ENCODE measurements at places on chromosomes 7 and 10. TPM values are rescaled to one million over a fixed set of nuclear protein-coding genes. Genes with fewer than 3 reads are reported as not detected.
A peak's percentile ranks its signal among the peaks of the same experiment; 100 is the strongest.

GRCh38 chr7:107939573-107940489 is 48.8 kb downstream of the DLD start:
- peak; percentile 90 for DNase-seq

- DNase-seq = no peak
Measured at GRCh38 chr10:93408783-93409182, 73.4 kb downstream of the MYOF start.

DNA sequence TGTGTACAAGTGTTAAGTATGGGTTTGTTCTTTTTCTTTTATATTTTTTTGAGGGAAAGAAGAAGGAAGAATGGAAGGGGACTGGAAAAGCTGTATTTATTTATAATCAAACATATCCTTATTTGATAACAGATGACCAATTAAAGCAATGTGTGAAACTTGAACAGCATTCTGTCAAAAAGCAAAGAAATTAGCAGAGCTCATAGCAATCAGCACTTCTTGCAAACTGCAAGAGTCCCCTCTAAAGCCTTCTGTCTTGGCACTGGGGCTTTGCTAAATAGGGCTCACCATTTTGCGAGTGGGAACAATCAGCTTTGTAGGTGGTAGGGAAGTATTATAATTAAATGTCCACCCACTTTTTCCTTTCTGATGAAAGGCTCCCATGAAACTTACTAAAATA is 164.9 kb upstream of the LRRTM3 start:
- no peak for DNase-seq

DNA sequence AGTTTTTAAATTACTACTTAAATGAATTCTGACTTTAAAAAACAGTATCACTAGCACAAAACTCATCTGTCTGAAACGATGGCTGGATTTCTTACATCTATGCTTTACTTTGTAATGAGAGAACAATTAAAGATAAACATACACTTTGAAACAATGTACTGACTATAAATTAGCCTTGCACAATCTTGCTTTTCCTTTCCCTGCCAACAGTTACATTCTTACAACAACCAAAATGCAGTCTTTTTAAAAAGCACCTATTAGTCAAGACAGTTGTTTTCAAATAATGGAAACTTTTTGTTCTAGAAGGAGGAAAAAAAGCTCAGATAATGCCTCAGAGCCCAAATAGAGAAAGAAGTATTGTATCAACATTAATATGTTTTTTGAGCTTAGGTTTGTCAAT is 153.3 kb downstream of the ELMO1 start:
- DNase-seq = no peak

- no peak for DNase-seq
Measured at GRCh38 chr7:111744501-111745155, 182.3 kb upstream of the IMMP2L start.

- DNase-seq = no peak
Measured at GRCh38 chr10:84138478-84139125, 707 bp upstream of the GHITM start.

DNA sequence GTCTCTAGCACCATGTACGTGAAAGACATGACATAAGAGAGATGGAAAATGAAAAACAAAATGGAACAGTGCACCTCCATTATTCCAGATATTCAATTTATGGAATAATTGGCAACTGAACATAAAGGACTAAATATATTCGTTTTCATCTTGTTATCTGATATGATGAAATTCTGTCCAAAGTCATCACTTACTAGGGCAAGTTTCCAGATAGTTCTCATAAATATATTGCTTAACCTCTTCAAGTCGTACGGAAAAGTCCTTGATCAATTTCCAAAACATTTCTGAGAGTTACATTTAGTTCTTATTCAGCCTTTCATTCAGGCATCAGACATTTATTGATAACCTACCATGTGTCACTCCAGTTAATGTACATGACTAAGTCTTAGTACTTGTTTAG is 185.2 kb downstream of the HGF start:
- DNase-seq = no peak

DNA sequence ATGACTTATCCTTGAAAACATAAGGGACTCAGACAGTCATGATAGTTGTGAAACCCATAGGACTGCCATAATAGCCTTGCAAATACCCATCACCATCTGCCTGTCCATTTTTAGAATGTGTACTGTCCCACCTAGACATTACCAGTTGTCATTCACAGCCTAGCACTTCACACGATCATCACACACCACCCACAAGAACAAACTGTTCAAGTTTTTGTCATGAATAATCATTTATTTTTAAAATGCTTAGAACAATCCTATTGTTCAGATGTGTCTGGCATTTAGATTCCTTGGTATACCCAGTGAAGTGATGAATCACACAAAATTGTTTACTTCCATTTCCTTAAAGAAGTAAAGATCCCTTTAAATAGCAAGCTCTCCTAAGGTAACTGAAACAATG is 46.6 kb downstream of the CCDC3 start:
- no peak for DNase-seq

DNA sequence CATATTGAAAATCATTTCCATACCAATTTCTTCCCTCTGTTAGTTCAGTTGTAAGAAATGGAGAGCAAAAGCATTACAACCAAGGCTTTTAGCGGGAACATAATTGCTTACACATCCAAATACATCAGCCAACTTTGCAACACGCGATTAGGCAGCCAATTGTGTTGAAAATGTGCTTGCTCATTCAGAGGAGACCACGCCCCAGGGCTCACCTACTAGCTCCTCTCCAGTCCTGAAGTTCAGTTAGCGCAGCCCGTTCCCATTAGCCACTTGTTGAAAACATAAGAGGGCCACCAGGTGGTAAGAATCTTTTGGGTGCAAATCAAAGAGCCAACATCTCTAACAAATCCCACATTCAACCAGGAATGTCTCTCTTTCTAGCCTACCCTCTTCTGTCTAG is 213.2 kb upstream of the MDFIC start:
- no peak for DNase-seq

DNA sequence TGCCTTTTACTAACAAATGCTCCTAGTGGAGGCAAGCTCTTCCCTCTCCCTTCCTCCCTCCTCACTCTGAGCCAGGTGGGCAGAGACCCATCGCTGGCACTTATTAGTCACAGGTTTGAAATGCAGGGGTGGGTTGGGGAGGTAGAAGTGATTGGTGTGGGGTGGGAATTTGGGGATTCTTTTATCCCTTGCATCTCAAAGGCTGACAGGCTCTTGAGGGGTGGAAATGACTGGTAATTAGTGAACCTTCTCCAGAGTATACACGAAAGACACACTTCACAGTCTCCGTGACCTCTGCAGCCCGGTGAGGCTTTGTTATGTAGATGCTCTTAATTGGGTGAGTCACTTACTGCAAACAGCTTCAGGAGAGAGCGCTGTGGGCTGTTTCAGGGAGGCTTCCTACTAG is 13.9 kb upstream of the LRMDA start:
- DNase-seq = no peak

DNA sequence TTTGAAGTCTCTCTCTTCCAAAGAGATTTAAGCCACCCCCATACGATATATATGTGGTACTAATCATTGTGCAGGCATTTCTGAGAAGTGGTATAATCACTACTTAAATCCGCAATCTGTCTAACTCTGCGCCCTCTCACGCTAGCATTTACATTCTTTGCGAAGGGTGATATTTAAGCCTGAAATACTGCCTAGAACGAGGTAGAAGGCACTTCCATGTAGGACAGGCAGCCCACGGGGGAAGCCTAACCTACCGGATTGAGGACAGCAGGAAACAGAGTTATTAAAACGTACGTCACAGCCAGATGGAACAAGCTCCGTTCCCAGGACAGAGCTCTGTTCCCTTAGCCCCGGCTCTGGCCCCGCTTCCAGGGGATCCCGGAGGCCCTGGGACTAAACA is 59.3 kb upstream of the ECHDC3 start:
- no peak for DNase-seq

DNA sequence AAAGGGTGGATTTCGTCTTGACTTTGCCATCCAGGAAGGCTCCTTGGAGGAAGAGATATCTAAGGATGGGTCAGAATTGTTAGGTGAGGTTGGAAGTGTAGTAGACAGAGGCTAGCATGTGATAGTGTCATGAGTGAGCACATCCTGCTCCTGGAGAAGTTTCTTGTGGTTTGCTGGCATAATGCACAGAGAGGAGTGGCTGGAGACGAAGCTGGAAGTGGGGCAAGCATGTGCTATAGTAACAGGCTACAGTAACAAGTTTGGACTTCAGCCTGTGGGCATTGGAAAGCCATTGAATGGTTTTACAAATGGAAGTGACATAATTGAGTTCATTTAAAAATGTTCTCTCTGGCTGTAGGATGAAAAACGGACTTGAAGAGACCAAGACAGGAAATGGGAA is 175.6 kb upstream of the VWC2 start:
- DNase-seq = no peak

UFSP1 gene
- total RNA-seq = 3.0 TPM

KIF20B gene
- total RNA-seq = 2.5 TPM

RAB19 gene
- not detected for total RNA-seq

SLC16A9 gene
- 0.55 TPM for total RNA-seq

ITPRID1 gene
- not detected for total RNA-seq

WDFY4 gene
- total RNA-seq = 2.5 TPM

LAMTOR4 gene
- total RNA-seq = 309 TPM

C7orf25 gene
- total RNA-seq = 6.7 TPM

ATG9B gene
- not detected for total RNA-seq

LIPJ gene
- 0.16 TPM for total RNA-seq

Measured in sigmoid colon (tissue), 7 donors.